ENCODE measurements at places on chromosomes 4 and X.
A peak's percentile ranks its signal among the peaks of the same experiment; 100 is the strongest.

DNA sequence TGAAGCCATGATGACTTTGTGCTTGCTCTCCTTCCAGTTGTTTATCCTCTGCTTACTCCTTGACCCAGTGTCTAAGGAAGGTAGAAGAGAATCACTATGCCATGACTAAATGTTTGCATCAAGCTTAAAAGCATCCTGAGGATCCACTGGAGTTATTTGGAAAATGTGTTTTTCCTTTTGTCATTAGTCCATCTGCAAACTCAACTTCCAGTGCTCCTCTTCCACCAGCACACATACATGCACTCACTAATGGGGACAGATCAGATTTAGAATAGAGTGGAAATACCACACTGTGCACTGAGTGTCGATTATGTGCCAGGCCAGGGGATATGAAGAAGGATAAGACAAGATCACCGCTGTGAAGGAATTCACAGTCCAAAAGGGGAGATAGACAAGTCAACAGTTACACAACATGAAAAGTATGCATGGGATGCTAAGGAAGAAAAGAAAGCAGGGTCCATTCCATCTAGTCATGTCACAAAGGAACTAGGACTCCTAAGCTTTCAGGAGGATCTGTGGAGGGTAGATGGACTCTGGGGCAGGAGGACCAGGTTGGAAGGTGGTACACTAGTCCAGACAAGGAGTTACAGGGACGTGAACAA is 1.9 kb downstream of the OCIAD2 start:
- H3K4me1 ChIP-seq = peaks cover 30% of the 10 kb centered on the region
- H3K4me3 ChIP-seq = peak overlapping the region; percentile 78
- H3K27ac ChIP-seq = peak overlapping the region; percentile 13
- H3K36me3 ChIP-seq = peaks cover 34% of the 10 kb centered on the region
- DNase-seq = no peak

- H3K4me1 ChIP-seq = peaks cover 21% of the 10 kb centered on the region
- peaks cover 2% of the 10 kb centered on the region for H3K27me3 ChIP-seq
- no peak for DNase-seq
- no peaks in the 10 kb centered on the region for H3K36me3 ChIP-seq
Measured at GRCh38 chr4:163988865-163989264, 494.4 kb downstream of the TMA16 start.

GRCh38 chr4:99400831-99401230 is 34.3 kb downstream of the ADH7 start:
- no peaks in the 10 kb centered on the region for H3K4me1 ChIP-seq
- H3K27ac ChIP-seq = no peak overlapping the region
- H3K36me3 ChIP-seq = no peaks in the 10 kb centered on the region

- no peaks in the 10 kb centered on the region for H3K36me3 ChIP-seq
- no peak overlapping the region for H3K4me3 ChIP-seq
- no peak for DNase-seq
- H3K27me3 ChIP-seq = peaks cover 8% of the 10 kb centered on the region
- H3K27ac ChIP-seq = no peak overlapping the region
Measured at GRCh38 chr4:77398256-77398655, 207.4 kb upstream of the CXCL13 start.

- H3K27me3 ChIP-seq = no peaks in the 10 kb centered on the region
- no peak for DNase-seq
- H3K27ac ChIP-seq = no peak overlapping the region
- H3K4me1 ChIP-seq = no peaks in the 10 kb centered on the region
Measured at GRCh38 chr4:61501812-61502211, 301.7 kb downstream of the ADGRL3 start.

- H3K4me1 ChIP-seq = peaks cover 4% of the 10 kb centered on the region
- no peak overlapping the region for H3K4me3 ChIP-seq
- no peaks in the 10 kb centered on the region for H3K36me3 ChIP-seq
- no peak overlapping the region for H3K27ac ChIP-seq
Measured at GRCh38 chr4:146342600-146343192, 128.4 kb downstream of the REELD1 start.

All from nephron progenitor cell (in vitro differentiated cells).